ENCODE measurements at places on chromosomes 4 and X. TPM values are rescaled to one million over a fixed set of nuclear protein-coding genes. Genes with fewer than 3 reads are reported as not detected.

GRCh38 chr4:101556842-101557241, 209.5 kb upstream of the PPP3CA start:
- no peak for DNase-seq

DNA sequence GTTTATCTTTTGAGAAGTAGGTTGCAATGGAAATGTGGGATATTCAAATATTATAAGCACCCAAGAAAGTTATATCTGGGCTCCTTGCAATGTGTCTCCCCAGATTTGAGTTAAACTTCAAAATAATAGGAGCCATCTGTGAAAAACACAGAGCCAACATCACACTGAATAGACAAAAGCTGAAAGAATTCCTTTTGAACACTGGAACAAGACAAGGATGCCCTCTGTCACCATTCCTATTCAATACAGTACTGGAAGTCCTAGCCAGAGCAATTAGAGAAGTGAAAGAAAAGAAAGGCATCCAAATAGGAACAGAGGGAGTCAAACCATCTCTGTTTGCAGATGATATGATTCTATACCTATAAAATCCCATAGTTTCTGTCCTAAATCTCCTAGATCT, 114.3 kb upstream of the IL1RAPL1 start:
- DNase-seq = no peak

- DNase-seq = no peak
Measured at GRCh38 chr4:71538528-71538927, 199.7 kb downstream of the SLC4A4 start.

GRCh38 chrX:17758382-17758781, 21.1 kb downstream of the SCML1 start:
- no peak for DNase-seq

GRCh38 chr4:154485127-154485773, 6.3 kb downstream of the DCHS2 start:
- no peak for DNase-seq

DNA sequence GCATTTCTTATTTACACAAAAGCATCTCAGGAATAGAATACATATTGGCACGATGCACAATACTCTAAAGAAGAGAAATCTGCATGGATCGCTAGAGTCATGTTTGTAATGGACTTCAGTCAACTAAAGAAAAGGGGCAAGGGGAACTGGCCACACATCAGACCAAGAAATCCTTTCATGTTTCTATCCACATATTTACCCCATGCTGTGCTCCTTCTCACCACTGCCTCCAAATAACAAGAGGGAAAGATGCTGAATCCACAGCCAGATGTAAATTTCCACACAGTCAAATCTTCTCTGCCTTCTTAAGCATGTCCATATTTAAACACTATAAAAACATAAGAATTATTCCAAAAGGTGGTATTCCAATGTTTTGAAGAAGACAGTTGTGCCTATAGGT, 67.6 kb downstream of the COX18 start:
- DNase-seq = no peak

DNA sequence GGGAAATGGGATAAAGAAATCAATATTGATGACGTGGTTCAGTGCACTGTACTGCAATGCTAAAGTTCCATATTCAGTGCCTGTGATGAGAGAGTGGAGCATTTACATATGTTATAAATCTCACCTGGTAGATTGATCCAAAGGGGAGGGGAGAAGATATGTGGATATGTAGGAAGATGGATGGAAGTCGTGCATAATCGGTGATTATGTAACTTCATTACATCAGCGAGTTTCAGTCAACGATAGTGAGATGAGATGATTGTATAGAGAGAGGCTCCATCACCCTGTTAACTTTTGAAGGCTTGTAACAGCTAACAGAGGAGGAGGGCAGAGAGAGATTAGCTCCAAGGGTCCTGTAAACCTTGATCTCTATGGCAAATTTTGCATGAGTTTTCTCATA, 1.8 kb downstream of the IL1RAPL1 start:
- DNase-seq = no peak

- no peak for DNase-seq
Measured at GRCh38 chr4:78937837-78938236, 1.4 kb downstream of the PAQR3 start.

DNA sequence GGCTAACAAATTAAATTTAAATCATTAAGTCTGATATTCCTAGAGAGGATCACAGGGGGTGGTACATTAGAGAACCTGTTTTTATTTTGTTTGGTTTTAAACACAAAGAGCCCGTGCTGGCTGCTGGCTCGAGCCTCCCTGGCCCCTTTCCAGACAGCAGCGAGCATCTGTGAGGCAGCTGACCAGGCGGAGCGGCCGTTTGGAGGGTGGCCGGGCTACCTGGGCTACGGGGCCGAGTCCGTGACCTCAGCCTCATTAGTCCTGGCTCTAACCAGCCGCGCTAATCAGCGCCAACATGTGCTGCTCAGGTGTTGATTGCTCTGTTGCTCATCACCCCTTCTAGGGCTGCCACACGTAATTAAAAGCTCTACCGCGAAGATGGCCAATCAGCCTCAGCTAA, 35.3 kb downstream of the DCTD start:
- DNase-seq = no peak

The ZBTB33 gene
- total RNA-seq = 12.1 TPM

- DNase-seq = no peak
Measured at GRCh38 chrX:77960567-77960966, 8.9 kb downstream of the PGAM4 start.

The SPANXB1 gene
- total RNA-seq = not detected

Measured in aorta (tissue), 5 donors.